ENCODE measurements at places on chromosomes 12 and 14.

DNA sequence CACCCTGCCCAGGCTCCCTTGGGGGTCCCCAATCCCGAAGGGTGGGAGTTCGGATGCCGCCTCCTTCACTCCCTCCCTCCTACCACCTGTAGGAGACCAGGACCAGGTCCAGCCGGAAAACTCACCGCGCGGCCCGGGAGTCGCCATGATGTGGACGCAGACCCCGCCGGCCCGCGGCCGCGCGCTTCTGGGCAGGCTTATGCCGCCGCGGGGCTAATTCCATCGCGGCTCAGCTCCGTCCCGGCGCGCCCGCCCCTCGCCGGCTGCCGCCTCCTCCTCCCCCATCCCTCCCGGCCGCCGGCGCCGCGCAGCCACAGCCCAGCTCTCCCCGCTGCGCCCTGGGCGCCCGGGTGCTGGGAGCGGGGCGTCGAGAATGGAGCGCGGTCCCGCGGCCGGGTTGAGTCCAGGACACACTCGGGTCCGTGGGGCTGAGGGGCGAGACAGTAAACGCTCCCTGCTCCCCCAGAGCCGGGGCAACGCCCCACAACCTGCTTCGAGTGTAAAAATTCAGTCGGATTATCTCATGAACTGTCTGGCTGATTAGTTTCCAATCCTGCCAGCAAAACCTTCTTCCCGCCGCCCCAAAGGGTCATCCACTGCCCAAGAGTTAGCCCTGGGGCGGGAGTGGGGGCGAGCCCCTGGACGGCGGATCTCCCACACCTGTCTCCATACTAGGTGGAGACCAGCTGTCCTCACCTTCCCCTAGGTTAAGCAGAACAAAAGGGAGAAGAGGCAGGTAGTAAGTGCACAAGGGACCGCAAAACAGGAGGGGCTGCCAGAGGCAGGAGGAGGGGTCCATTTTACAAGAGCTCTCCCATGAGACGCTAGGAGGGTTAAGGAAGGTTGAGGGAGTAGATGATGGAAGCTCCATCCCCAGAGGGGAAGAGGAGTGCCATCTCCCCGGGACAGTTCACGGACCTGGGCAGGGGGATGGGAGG lies at the start of gene ANO2:
Gene ANO2, minus strand, starts transcription at position 189 of the 938 bp plus-strand sequence. Its CDS starts 42 bp downstream, at position 147.
- DNase-seq: no peak

DNA sequence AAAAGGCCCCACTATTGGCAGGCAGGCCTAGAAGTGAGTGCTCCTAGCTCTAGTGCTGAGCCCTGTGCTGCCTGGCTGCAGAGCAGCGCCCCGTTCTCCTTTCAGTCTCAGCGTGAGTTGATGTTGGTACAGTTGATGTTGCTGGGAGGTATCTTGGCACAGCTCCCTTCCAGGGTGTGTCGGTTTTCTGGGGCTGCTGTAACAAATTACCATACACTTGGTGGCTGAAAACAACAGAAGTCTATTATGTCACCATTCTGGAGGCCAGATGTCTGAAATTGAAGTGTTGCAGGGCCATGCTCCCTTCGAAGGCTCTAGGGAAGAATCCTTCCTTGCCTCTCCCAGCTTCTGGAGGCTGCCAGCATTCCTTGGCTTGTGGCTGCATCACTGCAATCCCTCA lies 151.4 kb downstream of the TSPAN9 start:
- no peak for DNase-seq

- no peak for DNase-seq
Measured at GRCh38 chr12:106918746-106919145, 37.0 kb upstream of the TMEM263 start.

- no peak for DNase-seq
Measured at GRCh38 chr14:34204774-34205173, 253.9 kb upstream of the EGLN3 start.

GRCh38 chr12:87047691-87048090 lies 791.5 kb upstream of the MGAT4C start:
- no peak for DNase-seq

DNA sequence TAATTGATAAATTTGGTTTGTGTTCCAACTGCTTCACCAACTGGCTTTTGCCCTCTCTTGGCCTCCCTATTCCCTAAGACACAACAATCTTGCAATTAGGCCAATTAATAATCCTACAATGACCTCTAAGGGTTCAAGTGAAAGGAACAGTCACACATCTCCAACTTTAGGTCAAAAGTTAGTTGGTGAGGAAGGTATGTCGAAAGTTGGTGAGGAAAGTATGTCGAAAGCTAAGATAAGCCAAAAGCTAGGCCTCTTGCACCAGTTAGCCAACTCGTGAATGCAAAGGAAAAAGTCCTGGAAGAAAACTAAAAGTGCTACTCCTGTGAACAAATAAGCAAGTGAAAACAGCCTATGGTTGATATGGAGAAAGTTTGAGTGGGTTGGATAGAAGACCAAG lies 32.6 kb downstream of the EGLN3 start:
- no peak for DNase-seq

DNA sequence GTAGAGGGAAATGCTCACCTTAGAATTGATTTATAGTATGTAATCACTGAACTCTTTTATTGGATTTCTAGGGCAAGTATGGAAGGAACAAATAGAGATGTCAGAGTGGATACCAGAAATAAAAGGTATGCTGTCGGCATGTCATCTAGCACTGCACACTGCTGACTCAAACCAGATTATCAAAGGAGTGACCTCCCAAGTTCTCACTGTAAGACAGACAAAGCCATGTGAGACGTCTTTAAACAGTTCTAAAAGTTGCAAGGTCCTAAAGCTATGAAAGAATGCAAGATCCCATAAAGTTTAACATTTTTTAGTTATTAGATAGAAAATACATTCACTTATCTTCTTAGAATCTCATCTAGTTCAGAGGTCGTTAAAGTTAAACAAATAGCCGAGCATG lies 70.0 kb upstream of the CPM start:
- no peak for DNase-seq

DNA sequence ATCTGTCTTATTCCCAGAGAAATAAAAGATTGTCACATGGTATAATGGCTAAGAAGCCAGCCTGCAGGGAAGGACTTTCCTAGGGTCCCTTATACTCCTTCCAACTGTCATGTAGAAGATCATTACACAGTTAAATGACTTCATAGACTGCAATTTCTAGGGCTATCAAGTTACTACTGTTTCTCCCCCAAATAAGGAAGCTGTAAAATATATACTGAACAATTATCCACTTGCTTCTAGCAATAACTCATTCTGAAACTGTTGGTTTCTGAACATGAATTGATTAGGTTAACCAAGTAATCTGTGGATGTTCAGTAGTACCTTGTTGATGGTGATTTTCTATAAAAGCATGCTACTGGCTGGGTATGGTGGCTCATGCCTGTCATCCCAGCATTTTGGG lies 44.6 kb downstream of the A2ML1 start:
- DNase-seq: no peak

DNA sequence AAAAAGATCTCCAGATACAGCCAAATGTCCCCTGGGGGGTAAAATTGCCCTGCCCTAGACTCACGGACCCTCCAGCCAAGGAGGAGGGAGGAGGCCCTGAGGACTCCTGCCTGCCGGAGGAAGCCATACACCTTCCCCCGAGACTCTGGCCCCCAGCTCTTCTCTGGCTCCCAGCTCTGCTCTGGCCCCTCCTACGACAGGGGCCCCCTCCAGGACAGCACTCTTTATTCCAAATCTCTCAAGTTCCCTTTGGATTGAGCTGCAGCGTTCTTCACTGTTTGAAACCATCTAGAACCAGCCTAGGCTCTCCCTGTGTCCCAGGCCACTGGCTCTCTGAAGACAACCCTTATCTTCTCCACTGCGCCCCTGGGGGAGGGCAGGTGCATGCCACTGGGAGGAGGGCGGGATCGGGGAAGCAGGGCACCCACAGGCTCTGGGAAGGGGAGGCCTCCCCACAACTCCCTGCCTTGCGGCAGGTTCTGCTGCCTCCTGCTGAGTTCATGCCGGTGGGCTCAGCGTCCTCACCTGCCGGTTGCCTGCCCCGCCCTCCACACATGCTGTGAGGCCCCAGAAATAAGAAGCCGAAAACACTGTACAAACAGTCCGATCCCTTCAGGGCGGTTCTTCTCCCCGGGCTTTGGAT lies 112.7 kb downstream of the DICER1 start:
- no peak for DNase-seq

DNA sequence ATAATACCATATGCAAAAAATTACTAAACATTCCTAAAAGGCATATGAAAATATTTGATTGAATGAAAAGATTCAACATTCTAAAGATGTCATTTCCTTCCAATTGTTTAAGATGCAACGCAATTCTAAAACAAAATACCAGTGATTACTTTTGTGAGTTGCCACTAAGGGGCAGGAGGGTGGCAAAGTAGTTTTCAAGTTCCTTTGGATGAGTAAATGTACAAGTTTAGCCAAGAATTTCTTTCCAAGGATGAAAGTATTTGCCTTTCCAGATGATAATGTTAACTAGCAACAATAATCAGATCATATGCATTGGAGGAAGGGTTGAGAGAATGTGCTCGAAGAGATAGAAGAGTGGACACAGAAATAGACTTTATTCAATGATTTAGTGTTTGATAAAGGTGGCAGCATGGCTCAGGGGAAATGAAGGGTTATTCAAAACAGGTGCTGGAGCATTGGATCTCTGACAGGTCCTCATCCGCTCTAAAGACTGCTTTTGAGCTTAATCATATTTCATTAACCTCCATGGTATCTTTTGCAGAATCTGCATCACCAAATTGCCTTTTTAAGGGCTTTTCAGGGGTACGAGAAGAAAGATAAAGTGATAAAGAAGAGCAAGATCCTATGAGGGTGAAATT lies 678.5 kb upstream of the TBX3 start:
- DNase-seq: no peak

DNA sequence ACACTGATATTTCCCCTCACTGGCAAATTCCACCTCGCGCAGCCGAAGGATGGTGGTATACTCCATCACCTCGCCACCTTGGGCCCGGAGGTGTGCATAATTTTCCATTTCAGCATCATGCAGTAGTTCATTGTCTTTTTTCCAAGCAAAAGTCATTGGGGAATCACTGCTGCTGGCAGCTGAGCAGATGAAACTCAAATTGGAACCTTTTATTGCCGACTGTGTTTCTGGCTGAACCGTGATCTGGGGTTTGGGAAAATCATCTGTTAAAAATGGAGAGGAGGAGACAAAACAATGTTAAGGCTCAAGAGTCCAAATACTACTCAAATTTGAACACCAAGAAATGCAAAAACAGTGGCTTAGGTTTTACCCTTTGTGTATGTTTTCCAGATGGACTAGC lies 39.7 kb downstream of the LRIG3 start:
- DNase-seq: no peak

- DNase-seq: no peak
Measured at GRCh38 chr14:69696204-69696527, 70.8 kb upstream of the SRSF5 start.

DNA sequence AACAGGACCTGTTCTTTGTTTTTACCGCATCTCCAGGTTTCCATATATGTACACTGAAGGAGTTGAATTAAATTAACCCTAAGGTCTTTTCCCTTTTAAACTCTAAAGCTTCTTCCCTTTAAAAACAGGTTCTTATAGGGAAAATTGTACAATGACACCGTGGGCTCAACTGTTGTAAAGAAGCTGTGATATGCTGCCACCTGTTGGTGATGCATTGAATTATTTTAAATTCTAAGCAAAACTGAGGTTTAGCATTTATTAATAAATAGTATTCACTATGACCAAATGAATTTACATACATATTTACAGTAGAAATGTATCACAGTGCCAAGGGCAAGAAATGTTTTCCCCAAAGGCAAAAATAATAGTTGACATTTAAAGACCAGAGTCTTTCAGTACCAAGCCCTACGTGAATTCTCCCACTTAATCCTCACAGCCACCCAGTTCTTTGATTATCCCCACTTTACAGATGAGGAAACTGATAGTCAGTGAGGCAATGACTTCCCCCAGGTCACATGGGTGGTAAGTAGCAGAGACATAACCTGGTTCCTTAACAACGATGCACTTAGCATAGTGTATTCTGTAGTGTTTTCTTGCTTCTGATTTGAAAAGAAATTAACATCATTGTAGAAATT lies 35.7 kb upstream of the TMEM263 start:
- peak; percentile 9 for DNase-seq

GRCh38 chr14:100674428-100674827 lies 52.3 kb upstream of the DLK1 start:
- no peak for DNase-seq

DNA sequence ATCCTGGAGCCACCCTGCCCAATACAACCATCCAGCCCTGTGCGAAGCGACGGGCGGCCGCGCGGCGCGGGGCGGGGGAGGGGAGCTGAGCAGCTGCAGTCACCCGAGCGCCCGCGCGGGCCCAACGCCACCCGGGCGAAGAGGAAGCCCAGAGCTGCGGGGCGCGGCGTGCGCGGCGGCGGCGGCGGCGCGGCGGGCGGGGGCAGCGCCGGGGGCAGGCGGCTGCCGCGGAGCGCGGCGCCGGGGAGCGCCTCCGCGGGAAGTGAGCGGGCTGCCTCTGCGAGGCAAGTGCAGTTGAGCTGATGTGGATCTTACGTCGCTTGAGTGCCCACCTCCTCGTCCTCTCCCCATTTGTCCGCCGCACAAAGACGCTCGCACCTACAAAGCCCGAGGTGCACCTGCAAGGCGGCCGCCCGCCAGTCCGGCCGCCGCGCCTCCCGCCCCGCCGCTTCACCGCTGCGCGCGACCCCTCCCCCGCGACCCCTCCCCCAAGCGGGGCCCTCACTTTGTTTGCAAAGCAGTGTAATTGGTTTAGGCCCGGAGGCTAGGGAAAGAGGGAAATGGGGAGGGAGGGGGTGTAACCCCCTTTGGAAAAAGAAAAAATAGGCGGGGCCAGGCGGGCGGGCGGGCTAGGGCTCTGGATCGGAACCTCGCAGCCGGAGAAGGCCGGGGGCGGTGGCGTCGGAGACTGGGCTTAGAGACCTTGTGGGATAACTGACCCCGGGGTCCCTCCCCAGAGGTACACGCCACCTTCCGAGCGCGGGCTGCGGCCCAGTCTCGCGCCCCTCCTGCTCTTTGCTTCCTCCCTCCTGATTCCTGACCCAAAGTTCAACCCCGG lies at the start of the genes FOXA1 and TTC6:
Gene FOXA1, minus strand, starts transcription at position 279 of the 838 bp plus-strand sequence. Its CDS starts 277 bp downstream, at position 2.
Gene TTC6, plus strand, starts transcription at position 659 of the 838 bp plus-strand sequence. CDS start 26,436 bp downstream, outside the sequence.
- no peak for DNase-seq

DNA sequence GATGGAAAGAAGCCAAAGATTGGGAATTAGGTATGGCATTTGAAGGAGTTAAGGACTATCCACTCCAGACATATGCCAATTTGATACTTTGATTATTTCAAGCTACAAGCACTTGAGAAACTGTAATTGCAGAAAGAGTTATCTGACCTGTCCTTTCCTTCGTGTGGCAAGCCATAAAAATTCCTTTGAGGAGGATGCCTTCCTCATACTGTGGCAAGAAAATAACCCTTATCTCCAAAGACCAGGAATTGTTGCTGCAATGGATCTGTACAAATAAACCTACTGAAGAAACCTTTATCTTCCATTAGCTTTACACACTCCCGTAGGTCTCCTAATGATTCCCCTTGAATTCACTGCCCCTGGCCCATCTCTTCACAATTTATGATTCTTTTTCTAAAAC lies 165.1 kb upstream of the AMIGO2 start:
- no peak for DNase-seq

DNA sequence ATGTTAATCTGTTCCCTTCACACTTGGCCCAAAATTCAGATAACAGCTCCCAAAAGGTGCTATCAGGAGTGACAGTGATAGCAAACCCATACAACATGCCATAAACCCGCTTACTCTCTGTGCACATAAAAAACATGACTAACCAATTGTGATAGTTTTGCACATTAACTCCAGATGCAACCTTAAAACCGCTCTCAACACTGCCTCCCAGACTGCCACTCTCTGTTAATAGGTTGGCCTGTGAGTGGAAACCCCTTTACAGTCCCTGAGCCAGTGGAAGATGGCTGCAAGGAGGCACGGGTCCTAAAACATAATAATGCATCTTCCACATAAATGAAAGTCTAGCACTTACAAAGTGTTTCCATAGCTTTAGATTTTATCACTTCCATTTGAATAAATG lies 12.0 kb upstream of the TMTC1 start:
- DNase-seq: no peak
